HT1080 (cell line): ENCODE measurements at places on chromosomes 6 and 20.
A peak's percentile ranks its signal among the peaks of the same experiment; 100 is the strongest.

DNA sequence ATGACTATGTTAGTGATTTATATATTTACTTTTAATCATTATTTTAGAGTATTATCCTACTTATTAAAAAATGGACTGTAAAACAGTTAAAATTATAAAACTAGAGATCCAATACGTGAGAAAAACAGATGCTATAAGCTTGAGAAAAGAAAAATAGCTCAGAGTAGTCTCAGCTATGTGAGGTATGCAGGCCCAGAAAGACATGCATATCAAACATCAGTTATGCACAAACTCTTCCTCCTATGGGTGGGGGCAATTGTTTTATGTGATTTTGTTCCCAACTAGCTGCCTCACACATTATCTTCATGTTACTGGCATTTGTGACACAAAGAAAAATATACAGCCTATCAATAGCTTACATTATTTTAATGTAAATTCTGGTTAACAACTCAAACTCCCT lies 28.8 kb downstream of the RARS2 start:
- DNase-seq, result no peak

GRCh38 chr20:34271956-34272355 lies 30.7 kb downstream of the ASIP start:
- DNase-seq, result peak; percentile 41

DNA sequence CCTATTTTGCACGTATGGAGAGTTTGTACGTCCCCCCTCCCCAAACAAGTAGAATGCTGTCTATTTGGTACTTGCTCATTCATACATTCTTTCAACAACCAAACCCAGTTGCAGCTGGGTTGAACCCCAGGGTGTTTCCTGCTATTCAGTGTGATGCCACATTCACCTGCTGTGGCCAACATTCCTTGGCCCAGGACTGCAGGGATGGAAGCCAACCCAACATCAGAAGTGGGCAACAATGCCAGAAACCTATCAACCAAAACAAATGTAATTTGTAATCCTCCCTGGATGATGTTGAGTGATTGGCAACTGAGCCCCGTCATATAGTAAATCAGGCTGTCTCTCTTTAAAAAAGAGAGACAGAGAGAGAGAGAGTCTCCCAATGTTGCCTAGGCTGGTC lies 8.9 kb downstream of the NT5E start:
- peak; percentile 73 for DNase-seq

DNA sequence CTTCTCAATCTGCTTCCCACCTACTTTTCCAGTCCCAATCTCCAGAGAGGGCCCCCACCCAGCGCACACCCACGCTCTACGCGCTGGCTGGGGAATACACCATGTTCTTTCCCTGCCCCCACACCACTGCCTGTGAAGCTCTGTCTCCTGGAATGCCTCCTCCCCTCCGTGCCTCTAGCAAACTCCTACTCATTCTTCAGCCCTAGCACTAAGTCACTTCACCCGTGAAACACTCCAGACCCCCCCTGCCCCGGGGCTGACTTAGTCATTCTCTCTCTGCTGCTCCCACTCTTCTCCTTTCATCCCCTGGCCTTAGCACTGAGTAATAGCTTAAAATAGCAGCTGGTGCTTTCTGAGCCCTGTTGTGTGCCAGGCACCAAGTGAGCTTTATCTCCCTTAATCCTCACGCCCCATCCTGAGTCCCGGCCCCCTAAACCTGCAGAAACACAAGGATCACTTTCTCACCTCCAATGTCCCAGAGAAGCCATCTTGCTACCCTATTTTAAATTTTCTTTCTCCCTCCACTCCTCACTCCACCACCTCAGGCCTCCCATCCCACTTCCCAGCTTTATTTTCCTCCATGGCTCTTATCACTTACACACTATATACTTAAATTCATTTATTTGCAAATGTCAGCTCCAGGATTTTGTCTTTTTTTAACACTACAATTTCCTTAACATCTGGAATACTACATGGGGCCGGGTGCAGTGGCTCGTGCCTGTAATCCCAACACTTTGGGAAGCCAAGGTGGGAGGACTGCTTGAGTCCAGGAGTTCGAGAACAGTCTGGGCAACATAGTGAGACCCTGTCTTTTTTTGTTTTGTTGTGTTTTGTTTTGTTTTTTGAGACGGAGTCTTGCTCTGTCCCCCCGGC lies 6.3 kb upstream of the PARD6B start:
- DNase-seq, result peak; percentile 94

DNA sequence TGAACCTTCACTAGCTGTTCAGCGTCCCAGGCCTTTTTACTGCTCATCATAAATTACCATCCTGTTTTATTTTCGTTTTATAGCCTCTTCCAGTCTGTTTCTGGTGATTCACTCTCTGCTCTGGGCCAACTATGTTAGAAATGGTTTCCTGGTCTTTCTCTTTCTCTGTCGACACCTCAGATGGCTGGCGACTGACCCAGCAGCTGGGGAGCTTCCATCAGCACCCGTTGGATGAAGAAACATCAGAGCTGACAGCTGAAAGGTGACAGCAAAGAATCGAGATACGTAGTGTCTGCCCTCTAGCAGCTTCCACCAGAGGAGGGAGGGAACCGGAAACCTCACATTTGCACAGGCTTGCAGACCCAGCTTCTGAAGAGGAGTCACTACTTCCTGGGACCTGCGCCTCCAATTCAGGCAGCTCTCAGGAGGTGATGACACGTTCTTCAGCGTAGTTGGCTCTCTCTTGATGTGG lies 82.9 kb upstream of the MLN start:
- DNase-seq, result peak; percentile 30

GRCh38 chr6:117270843-117271507 lies 5.6 kb downstream of the VGLL2 start:
- DNase-seq, result no peak

DNA sequence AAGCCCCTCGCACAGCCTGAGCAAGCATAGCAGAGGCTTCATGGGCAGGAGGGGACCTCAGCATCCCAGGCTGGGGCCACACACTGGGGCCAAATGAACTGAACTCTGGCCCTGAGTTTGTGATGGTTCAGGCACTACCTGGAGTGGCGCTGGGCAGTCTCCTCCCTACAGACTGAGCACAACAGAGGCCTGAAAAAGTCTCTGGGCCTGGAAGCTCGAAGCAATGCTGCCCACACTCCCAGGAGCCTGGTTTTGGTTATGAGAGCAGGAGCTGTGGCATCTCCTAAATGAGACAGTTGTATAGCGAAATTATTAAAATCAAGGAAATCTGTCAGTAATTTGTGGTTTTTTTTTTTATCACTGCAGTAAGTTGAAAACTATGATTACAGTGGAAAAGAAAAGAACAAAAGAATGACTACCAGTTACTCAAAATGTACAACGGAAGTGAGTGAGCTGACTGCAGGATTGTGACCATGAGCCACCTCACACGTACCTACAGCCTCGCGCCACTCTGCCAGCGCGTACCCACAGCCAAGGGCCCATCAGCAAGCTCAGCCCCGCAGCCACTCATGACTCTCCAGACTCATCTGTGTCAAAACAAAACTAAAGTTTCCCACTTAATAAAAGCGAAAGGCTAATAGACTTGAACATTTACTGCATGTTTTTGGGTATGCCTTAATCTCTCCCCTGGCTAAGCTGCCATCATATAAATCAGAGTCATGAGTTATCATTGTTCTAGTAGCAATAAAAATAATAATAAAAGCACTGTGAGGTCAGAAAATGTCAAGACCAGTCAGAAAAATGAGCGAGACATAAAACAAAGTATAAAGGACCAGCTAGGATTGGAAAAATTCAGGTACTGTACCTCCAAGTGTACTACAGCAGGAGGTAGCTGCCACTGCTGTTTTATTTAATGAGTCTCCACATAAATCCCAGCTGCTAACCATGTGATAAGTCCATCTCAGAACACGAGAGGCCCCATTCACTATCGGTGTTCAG lies 177.0 kb downstream of the FOXC1 start:
- peak; percentile 54 for DNase-seq

DNA sequence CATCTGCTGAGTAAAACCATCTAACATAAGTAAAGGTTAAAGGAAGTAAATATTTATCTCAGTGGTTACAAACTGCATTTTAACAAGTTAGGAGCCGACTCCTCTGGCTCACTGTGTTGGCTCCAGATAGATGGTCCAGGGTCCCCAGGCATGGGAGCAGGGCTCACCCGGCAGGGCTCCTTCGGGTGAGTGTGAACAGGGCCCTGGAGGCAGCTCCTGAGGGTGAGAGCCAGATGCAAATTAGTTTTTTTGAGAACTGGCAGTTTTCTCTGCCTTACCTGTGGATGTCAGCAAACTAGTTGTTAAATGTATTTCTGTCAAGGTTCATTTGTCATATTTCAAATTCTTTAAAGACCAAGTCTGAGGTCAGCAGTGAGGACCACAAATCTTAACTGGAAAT lies 21.5 kb downstream of the TPBG start:
- DNase-seq, result no peak

- DNase-seq, result no peak
Observed at GRCh38 chr6:122392564-122393350, 6.7 kb upstream of the HSF2 start.

- peak; percentile 57 for DNase-seq
Observed at GRCh38 chr20:37295595-37295994, 6.1 kb downstream of the MANBAL start.

- DNase-seq, result no peak
Observed at GRCh38 chr20:47672166-47672565, 113.1 kb downstream of the SULF2 start.

- DNase-seq, result no peak
Observed at GRCh38 chr20:10633718-10634117, 40.1 kb downstream of the JAG1 start.

- no peak for DNase-seq
Observed at GRCh38 chr6:121760745-121761144, 325.3 kb downstream of the GJA1 start.

GRCh38 chr6:166484863-166485262 lies 101.6 kb downstream of the RAMACL start:
- DNase-seq, result no peak
